ENCODE measurements at places on chromosomes 13 and 19. TPM values are rescaled to one million over a fixed set of nuclear protein-coding genes. Genes with fewer than 3 reads are reported as not detected.

Gene NOTCH3
- 14.3 TPM for total RNA-seq

Gene FNDC3A
- total RNA-seq, result 65.9 TPM

Gene ACER1
- not detected for total RNA-seq

Gene INSL3
- not detected for total RNA-seq

Gene KLK13
- total RNA-seq, result not detected

Gene C19orf67
- not detected for total RNA-seq

Gene TMEM145
- total RNA-seq, result 54.6 TPM

Gene PIBF1
- 28.0 TPM for total RNA-seq

Gene FXYD7
- total RNA-seq, result 10.1 TPM

Gene CEBPA
- total RNA-seq, result 1.2 TPM

Gene PTGIR
- total RNA-seq, result 0.25 TPM

Gene LRG1
- total RNA-seq, result 0.25 TPM

Gene ICAM5
- 5.4 TPM for total RNA-seq

Gene OR10H4
- not detected for total RNA-seq

Gene OXGR1
- total RNA-seq, result 1.2 TPM

Gene COX6B2
- 0.25 TPM for total RNA-seq

Gene KCNN1
- 15.0 TPM for total RNA-seq

Gene IL11
- total RNA-seq, result under 0.01 TPM

Gene SHC2
- 8.9 TPM for total RNA-seq

Gene SHISA2
- 10.1 TPM for total RNA-seq

Gene AMER2
- total RNA-seq, result 129 TPM

Gene LYPD3
- total RNA-seq, result 0.49 TPM

Gene EXOC3L2
- under 0.01 TPM for total RNA-seq

Gene CLDN10
- 3.7 TPM for total RNA-seq

Gene CGB1
- not detected for total RNA-seq

Gene ZNF763
- total RNA-seq, result 5.9 TPM

Gene ZNF45
- total RNA-seq, result 24.1 TPM

Gene UQCR11
- 30.7 TPM for total RNA-seq

Data from temporal lobe (tissue), 4 donors.